ENCODE measurements at places on chromosomes 2 and 18. TPM values are rescaled to one million over a fixed set of nuclear protein-coding genes. Genes with fewer than 3 reads are reported as not detected.

- no peak for DNase-seq
Measured at GRCh38 chr2:196988639-196989038, 62.1 kb upstream of the PGAP1 start.

Gene POTEC
- polyA plus RNA-seq = not detected

Gene ASTL
- not detected for polyA plus RNA-seq

Gene OTX1
- polyA plus RNA-seq = not detected

Gene DOK6
- polyA plus RNA-seq = 0.16 TPM

Gene GPR155
- polyA plus RNA-seq = 3.8 TPM

DNA sequence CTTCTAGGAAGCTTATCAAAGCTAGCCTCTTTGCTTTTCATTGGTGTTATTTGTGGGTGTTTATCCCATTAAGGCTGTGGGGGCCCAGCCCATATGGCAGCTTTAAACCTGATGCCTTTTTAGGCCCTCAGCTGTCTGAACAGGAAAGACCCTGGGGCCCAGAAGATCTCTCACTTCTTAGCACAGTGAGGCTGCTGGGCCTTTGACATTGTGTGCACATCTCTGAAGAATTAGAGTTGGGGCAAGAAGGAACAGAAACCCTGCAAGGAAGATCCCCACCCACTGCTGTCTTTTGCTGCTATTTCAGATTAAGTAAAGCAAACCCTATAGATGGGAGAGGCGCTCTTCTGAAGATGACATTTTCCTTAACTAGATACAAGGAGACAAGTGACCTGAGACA lies 250.0 kb downstream of the SMAD2 start:
- no peak for DNase-seq

Gene OSR1
- polyA plus RNA-seq = 14.0 TPM

GRCh38 chr2:216633616-216634369 lies 573 bp downstream of the IGFBP2 start:
- no peak for DNase-seq

- no peak for DNase-seq
Measured at GRCh38 chr2:222242532-222242931, 56.3 kb downstream of the PAX3 start.

DNA sequence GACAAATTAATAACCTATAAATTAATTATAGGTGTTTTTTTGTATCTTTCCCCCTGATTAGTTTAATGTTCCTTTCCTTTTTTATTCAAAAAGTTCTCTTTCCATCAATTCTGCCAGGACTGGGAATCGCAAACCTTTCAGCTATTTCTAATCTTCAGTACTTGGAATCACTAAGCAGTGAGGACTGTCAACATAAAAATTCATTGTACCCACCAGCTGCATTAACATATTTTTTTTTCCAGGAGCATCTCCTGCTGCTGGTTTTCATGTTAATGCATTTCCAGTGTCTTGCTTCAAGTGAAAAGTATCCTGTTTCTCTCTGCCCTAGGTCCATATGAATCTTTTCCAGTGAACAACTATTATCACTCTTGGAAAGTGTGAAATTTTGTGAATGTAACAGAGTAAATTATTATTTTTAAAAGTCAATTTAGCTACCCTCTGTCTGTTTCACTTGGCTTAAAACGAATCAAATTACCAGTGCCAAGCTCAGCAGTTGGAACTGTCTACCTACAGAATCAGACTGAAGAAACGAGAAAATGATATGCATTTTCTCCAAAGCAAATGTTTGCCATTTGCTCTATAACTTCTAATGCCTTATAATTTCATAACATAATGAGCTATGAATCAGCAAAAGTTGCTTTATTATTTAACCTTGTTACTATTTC lies 804.4 kb downstream of the EPHA4 start:
- no peak for DNase-seq

DNA sequence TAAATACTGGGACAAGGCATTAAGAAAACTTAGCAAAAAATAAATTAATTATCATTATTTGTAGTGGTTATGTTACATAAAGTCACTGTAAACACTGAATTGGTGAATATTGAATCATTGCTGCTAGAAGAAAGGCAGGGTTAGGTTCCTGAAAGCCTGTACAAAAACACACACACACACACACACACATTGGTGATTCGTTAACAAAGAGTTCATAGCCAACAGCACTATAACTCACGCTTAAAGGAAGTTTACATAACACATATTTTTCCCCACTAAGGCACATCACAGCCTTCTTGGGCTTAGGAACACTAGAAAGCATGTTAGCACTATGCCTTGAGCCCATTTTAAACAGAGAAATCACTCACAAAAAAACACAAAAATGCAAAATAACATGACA lies 690.0 kb upstream of the PIK3C3 start:
- DNase-seq = peak; percentile 61

- no peak for DNase-seq
Measured at GRCh38 chr2:177204417-177204816, 8.2 kb upstream of the HNRNPA3 start.

Gene AFF3
- polyA plus RNA-seq = 17.9 TPM

GRCh38 chr2:38515155-38516074 lies 87.3 kb downstream of the HNRNPLL start:
- DNase-seq = no peak

DNA sequence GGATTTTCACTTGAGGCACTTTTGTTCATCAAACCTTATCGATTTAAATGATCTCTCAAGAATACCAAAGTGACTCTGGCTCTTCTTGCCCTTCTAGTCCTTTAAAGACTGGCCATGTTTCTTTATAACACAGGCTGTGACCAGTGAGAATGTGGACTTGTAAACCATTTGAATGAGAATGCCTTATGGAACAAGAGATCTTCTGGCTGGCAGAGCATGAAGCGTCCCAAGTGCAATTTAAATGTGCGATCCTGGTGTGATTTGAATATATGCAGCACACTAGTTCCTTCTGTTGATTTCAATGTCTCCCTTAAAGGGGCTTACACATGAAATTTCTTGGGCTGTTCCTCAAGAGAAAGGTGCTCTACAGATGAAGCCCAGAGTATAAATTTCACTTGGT lies 262.4 kb upstream of the CCDC68 start:
- DNase-seq = no peak

Gene UGT1A5
- not detected for polyA plus RNA-seq

Gene DRC1
- not detected for polyA plus RNA-seq

Measured in AG04450 (cell line).